ENCODE measurements at places on chromosomes 5 and 9. TPM values are rescaled to one million over a fixed set of nuclear protein-coding genes. Genes with fewer than 3 reads are reported as not detected.

Gene PCDHGA3
- polyA plus RNA-seq: 0.23 TPM

Gene IRX1
- polyA plus RNA-seq: not detected

Gene SPINK1
- not detected for polyA plus RNA-seq

Gene PIP5KL1
- polyA plus RNA-seq: 1.1 TPM

Gene NAIP
- 2.1 TPM for polyA plus RNA-seq

Gene FAM221B
- not detected for polyA plus RNA-seq

Gene MAT2B
- polyA plus RNA-seq: 234 TPM

Gene LECT2
- not detected for polyA plus RNA-seq

Gene SHC3
- polyA plus RNA-seq: not detected

All from IgD-negative memory B cell (primary cell).